Regular cardiac myocyte (primary cell): ENCODE measurements at places on chromosomes 3 and 15. TPM values are rescaled to one million over a fixed set of nuclear protein-coding genes. Genes with fewer than 3 reads are reported as not detected.

ANKUB1 gene
- total RNA-seq = not detected in 2 replicates

PCOLCE2 gene
- total RNA-seq = 27.8 and 73.6 TPM in 2 replicates

CACNA1D gene
- total RNA-seq = 0.19 and 0.85 TPM in 2 replicates

MUC4 gene
- not detected in 2 replicates for total RNA-seq

CYP1A2 gene
- not detected in 2 replicates for total RNA-seq

CCRL2 gene
- total RNA-seq = 0.19 and 0.28 TPM in 2 replicates

KBTBD13 gene
- total RNA-seq = not detected in 2 replicates

LRRC49 gene
- total RNA-seq = 12.4 and 13.0 TPM in 2 replicates

GOLGA6B gene
- under 0.01 TPM in 1 of 2 replicates, not detected in the other for total RNA-seq

CCR8 gene
- total RNA-seq = not detected in 2 replicates

IQCF5 gene
- total RNA-seq = not detected in 2 replicates

STRIT1 gene
- total RNA-seq = not detected in 2 replicates

GATM gene
- total RNA-seq = 0.19 and 0.56 TPM in 2 replicates

ZBBX gene
- 0.19 TPM in 1 of 2 replicates, not detected in the other for total RNA-seq

DNASE1L3 gene
- 0.19 and 0.56 TPM in 2 replicates for total RNA-seq

P2RY14 gene
- under 0.01 and 0.28 TPM in 2 replicates for total RNA-seq

IGSF10 gene
- total RNA-seq = under 0.01 and 0.19 TPM in 2 replicates

SI gene
- not detected in 2 replicates for total RNA-seq

GCSAM gene
- total RNA-seq = not detected in 2 replicates

DZIP1L gene
- 22.0 and 28.5 TPM in 2 replicates for total RNA-seq

TTC21A gene
- total RNA-seq = 0.58 and 2.8 TPM in 2 replicates

FBXO40 gene
- total RNA-seq = not detected in 2 replicates

DISP2 gene
- total RNA-seq = under 0.01 and 0.19 TPM in 2 replicates

EEF1AKMT4 gene
- 3.4 and 6.9 TPM in 2 replicates for total RNA-seq

PLSCR2 gene
- not detected in 2 replicates for total RNA-seq

SLTM gene
- total RNA-seq = 47.1 and 65.9 TPM in 2 replicates

SPATA12 gene
- not detected in 2 replicates for total RNA-seq

IL17RB gene
- total RNA-seq = under 0.01 TPM in 1 of 2 replicates, not detected in the other
